ENCODE measurements at places on chromosomes 12 and 14. TPM values are rescaled to one million over a fixed set of nuclear protein-coding genes. Genes with fewer than 3 reads are reported as not detected.

The OR11G2 gene
- total RNA-seq = not detected

The MDM1 gene
- total RNA-seq = 14.2 TPM

The RFX4 gene
- total RNA-seq = not detected

The TAS2R30 gene
- total RNA-seq = 6.0 TPM

The PLA2G1B gene
- total RNA-seq = not detected

The REP15 gene
- 0.24 TPM for total RNA-seq

The PTPN6 gene
- 223 TPM for total RNA-seq

The DLK1 gene
- not detected for total RNA-seq

The KCNC2 gene
- not detected for total RNA-seq

The EEA1 gene
- 11.2 TPM for total RNA-seq

The IKBIP gene
- 36.5 TPM for total RNA-seq

The PPFIBP1 gene
- total RNA-seq = 21.8 TPM

GRCh38 chr12:49017891-49018260, 700 bp downstream of the PRKAG1 start:
- peak; percentile 39 for ATAC-seq

GRCh38 chr14:22320362-22320750, 268.7 kb downstream of the DAD1 start:
- ATAC-seq = no peak

- ATAC-seq = no peak
Measured at GRCh38 chr14:57749267-57749666, 116.6 kb downstream of the SLC35F4 start.

DNA sequence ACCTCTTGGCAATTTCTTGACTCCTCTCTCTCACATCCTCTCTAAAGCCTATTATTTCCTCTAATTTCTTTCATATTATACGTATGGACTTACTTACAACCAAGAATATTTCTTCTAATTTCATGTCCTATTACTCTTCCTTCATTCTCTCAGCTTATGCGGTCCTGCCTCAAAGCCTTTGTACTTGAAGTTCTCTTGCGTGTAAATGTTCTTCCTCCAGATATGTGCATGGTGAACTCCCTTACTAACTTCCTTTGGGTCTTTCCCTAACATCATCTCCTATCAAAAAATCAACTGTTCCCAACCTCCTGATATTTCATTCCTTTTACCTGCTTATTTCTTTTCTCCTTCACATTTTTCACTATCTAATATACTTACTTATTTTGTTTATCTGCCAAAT, 23.1 kb downstream of the DNAL1 start:
- ATAC-seq = no peak

GRCh38 chr14:103206023-103206481, 82.8 kb downstream of the TNFAIP2 start:
- ATAC-seq = no peak

- ATAC-seq = peak; percentile 72
Measured at GRCh38 chr12:7395950-7396349, 48.0 kb downstream of the CD163L1 start.

DNA sequence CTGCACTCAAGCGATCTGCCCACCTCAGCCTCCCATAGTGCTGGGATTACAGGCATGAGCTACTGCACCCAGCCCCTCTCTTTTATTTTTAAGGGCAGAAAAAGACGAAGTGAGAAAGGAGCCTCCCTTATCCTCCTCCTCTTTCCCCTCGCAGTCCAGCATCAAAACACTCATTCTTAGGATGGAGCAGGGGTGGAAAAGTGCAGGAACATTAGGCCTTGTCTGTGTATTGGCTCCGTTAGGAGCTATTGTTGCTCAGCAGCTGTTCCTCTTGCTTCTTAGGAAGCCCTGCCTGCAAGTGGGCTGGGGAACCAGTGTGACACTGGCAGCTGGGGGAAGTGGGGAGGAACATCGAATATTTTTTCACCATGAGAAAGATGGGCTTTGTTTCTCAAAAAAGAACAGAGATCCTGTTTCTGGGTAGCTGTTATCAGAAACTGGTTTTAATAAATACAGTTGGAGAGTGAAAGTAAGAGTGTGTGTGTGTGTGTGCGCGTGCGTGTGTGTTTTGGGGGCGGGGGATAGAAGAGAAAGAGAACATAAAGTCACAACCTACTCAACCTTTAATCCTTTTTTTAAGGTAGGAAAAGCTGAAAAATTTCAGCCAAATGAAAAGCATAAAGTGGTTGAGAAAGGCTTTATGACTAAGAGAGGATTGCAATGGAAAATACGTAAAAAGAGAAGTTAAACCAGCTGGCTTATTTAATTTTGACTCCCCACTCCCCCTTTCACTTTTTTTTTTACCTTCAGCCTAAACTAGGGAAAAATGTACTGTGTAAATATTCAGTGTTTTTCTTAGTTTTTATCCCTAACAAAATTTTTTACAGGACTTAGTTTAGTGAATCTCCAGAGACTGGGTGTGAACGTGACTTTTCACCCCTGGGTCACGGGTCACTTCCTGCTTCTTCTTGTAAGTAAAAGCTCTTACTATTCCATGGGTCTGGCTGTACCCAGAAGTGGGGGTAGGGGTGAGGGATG, 197.2 kb upstream of the PLEKHG7 start:
- ATAC-seq = peak; percentile 32

DNA sequence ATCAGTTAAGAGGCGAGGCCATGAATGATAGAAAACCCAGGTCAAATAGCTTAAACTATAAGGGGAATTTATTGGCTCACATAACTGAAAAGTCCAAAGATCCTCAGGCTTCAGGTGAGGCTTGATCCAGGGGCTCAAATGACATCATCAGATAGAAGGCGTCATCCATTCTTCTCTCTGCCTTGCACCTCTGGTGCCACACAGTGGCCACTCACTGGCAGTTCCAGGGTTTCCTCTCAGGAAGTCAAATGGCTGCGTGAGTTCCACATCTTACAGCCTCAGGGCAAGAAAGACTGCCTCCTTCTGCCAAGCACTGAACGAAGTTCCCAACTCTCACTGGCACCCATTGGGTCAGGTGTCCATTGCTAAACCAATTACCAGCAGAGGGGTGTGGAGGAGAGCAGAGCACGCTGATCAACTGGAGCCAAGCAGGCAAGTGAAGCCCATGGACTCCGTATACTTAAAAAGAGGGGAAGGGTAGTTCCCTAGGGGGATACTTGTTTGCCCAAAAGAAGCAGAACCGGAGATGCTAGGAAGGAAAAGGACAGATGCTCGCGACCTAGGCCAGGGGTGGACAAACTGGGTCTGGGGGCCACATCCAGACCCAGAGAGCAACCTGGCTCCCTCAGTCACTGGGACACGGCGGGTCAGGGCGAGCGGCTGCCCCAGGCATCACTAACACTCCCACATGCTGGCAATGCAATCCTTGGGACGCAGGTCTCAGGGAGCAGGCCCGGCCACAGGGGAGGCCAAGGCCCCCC, 69.3 kb downstream of the SERPINA3 start:
- no peak for ATAC-seq

DNA sequence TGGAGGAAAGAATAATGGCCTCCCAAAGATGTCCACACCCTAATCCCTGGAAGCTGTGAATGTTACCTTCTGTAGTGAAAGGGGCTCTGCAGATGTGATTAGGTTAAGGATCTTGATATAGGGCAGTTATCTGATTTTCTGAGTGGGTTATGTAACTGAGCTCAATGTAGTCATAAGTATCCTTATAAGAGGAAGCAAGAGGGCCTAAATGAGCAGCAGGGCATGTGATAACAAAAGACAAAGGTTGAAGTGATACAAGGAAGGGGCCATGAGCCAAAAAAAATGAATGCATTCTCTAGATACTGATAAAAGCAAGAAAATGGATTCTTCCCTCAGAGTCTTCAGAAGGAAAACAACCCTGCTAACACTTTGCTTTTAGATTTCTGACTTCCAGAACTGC, 78.8 kb downstream of the OSBPL8 start:
- ATAC-seq = no peak

DNA sequence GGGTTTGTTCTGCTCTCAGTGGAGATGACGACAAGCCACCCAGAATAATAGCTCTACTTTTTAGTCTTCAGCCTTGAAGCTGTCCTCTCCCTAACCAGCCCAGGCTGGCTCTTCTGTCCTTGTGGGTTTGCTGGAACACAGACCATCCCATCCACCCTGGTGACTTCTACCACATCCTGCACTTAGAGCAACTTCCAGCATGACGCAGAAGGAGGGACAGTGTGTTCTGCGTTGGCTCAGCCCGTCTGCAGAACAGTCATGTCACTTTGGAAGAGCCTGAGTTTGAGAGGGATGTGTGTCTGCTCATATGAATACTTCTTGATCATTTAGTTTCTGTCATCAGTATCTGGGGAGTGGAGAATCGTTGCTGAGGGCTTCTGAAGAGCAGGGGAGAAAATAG, 198.0 kb downstream of the CACNA1C start:
- no peak for ATAC-seq

DNA sequence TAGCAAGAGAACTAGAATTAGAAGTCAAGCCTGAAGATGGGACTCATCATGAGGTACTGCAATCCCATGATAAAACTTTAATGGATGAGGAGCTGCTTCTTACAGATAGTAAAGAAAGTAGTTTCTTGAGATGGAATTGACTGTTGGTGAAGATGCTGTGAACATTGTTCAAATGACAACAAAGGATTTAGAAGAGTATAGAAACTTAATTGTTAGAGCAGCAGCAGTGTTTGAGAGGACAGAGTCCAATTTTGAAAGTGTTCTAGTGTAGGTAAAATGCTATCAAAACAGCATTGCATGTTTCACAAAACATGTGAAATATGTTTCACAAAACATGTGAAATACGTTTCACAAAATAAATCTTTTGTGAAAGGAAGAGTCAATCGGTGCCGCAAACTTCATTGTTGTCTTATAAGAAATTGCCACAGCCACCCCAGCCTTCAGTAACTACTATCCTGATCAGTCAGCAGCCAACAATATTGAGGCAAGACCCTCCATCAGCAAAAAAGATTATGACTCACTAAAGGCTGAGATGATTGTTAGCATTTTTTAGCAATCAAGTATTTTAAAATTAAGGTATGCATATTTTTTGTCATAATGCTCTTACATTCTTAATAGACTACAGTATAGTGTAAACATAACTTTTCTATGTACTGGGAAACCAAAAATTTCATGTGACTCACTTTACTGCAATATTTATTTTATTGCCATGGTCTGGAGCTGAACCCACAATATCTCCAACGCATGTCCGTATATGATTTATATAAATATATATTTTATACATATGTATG, 173.4 kb upstream of the BMP4 start:
- ATAC-seq = no peak

DNA sequence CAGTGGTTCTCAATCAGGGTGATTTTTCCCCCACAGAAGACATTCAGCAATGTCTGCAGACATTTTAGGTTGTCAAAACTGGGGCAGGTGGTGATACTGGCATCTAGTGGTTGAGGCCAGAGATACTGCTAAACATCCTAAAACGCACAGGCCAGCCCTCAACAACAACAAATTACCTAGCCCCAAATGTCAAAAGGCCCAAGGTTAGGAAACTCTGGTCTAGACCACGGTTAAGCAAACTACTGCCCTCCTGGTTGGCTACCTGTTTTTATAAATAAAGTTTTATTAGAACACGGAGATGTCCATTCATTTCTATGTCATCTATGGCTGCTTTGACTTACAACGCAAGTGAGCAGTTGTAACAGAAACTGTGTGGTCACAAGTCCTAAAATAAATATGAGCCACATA, 186.7 kb downstream of the EFCAB11 start:
- ATAC-seq = peak; percentile 80

GRCh38 chr12:62599854-62600437, 133.3 kb downstream of the MON2 start:
- ATAC-seq = no peak

GRCh38 chr12:67921286-67921685, 68.0 kb upstream of the IFNG-AS1 start:
- no peak for ATAC-seq

DNA sequence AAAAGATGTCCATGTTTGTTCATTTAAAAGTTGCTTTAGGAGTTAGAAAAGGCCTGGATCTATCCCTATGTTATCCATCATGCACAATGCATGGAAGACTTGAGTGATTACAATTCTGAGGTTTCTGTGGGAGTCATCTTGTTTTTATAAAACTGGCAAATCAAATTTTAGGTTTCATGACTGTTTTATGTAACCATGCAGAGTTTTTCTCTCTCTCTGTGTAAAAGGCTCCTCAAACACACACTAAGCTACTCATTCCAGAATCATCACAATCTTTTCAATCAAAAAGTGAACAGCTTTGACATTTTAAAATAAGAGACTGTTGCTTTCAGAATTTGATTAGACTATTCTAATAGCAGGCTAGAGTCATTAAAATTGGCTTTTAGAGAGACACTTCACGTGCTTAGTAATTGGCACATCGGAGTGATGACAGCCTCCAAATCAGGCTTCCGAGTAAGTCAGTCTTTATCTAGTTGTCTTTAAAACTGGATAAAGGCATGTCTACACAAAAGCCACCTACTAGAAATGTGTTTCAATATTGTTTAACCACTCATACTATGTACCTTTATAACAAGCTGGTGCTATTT, 31.9 kb downstream of the PRICKLE1 start:
- ATAC-seq = no peak

DNA sequence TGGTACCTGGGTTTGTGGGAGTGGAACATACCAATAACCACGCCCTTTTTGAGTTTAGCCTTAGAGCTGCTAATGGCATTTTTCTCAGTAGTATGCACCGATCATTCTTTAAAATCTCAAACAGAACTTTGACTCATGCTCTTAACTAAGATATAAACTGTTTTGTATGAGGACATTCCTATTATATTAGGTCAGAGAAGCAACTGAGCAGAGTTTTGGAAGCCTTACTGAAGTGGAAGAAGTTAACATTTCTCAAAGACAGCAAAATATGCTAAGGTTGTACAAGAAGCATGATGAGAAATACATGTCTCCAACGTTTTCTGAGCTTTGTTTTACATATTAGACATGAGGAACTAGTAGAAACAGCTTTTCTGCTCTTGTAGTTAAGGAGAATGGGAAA, 819.2 kb downstream of the FSCB start:
- no peak for ATAC-seq

DNA sequence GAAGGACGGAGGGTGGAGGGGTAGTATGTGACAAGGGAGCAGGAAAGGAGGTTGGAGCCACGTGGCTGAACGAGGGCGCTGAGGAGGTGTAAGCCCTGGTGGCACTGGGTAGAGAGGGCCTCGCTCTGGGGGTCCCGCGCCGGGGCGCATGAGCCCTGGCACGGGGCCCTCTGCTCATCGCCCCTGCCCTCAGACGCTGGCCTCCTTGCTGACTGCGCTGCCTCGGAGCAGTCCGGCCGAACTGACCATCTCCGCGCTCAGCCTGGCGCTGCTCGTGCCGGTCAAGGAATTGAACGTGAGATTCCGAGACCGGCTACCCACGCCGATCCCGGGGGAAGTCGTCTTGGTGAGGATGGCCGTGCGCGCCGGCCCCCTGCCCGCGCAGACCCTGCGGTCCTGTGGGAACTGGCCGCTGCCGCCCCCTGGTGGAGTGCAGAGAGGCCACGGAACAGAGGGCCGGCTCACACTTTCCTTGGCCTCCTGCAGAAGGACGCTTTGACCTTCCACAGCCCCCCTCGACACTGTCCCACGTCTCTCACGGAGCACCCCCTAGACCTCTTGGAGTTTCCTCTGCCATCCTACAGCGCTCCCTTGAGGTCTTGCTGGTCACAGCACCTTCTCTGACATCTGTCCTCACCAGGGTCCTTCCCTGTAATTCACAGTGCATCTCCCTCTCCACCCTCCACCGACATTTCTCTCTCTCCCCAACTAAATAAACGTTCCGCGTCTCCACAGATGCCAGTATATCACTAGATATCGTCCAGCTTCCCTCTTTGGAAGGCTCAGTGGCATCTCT, 10.5 kb downstream of the ARHGEF25 start:
- peak; percentile 81 for ATAC-seq

GRCh38 chr14:34935488-34935887, 47.3 kb upstream of the SRP54 start:
- no peak for ATAC-seq

GRCh38 chr12:52871291-52872039, 22.7 kb upstream of the KRT78 start:
- ATAC-seq = no peak

- ATAC-seq = no peak
Measured at GRCh38 chr14:90115780-90116179, 54.0 kb downstream of the KCNK13 start.

Data from activated T-helper 17 cell treated with anti-CD3 and anti-CD28 coated beads, Interleukin-2, amount 50 U/mL, for 72 hours (primary cell).